ENCODE measurements at places on chromosomes 3 and 15.

GRCh38 chr15:40871749-40872617 lies 2.1 kb downstream of the RHOV start:
- DNase-seq, result no peak

- no peak for DNase-seq
Measured at GRCh38 chr15:43241100-43241499, 20.3 kb upstream of the EPB42 start.

DNA sequence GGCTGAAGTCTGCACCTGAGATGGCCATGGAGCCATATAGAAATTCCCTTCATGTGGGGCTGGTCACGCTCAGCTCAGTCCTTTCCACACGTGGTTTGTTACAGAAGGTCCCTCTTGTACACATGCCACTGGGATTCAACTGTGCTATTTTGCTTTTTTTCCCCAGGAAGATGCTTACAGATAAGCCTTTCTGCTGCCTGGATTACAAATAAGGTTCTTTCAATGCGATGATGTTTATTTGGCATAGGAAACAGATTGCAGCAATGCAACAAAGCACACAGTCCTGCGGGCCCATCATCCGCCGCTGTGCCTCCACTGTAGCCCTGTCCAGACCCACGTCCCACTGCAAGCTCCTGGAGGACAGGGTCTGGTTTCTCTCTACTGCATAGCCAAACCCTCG lies 124.8 kb downstream of the XXYLT1 start:
- no peak for DNase-seq

DNA sequence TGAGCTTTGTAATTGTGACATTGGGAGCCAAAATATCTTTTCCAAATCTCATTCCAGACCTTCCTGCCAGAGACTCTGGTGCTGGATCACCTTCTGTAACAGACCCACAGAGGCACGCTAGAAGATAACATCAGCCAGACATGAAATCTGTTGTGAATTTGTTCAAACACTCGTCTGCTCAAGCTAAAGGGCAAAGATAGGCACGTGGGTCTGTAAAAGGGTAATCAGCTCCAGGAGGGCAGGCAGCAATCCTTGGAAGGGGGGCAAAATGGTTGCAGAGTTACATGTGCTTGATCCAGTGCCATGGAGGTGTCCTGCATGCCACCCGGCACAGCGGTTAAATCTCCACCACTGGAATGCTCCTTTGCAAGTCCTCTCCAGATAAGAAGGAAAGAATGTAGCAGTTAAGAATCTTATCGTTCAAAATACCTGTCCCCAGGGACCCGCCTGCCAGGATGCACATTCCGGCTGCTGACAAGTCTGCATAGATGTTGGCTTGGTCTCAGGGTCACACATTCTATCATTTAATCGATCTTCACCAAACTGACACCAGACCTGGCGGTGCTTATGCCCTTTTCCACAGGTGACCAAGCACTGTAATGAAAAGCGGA lies 74.8 kb downstream of the ADAMTS9 start:
- no peak for DNase-seq

- no peak for DNase-seq
Measured at GRCh38 chr3:107990433-107990832, 100.4 kb downstream of the CD47 start.

- DNase-seq, result no peak
Measured at GRCh38 chr15:58608711-58609110, 140.8 kb downstream of the ADAM10 start.

DNA sequence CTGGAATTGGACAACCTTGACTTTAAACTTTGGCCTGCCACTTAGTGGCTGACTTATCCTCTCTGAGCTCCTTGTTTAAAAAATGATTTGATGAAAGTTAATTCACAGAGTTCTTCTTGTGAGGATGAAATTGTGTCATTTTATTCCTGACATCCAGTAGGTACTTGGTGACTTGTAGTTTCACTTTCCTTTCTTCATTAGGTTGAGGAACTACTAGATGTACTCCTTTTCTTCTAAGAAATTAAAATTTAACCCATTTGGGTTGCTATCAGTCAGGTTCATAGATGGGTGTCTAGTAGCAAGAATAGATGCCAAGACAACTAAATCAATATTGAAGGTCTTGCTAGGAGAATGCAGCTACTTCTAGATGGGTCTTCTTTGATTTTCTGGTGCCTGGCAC lies 5.2 kb downstream of the NR1D2 start:
- DNase-seq, result no peak

DNA sequence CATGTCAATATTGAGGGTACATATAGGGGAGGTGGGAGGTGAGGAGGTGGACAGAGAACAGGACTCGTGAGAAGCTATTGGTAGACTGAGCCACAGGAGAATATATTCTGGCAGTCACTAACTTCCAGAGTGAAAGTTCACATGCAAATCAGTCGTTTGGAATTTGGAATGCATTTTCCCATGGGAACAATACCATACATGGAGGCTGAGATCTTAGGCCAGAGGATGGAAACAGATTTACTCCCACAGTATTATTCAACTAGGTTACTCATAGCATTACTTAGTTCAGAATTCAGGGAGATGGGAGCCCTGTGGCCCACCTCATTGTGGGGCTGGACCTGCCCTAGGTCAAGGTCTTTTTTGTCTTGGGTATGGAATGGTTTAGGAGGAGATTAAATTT lies 36.4 kb upstream of the ABHD2 start:
- no peak for DNase-seq

GRCh38 chr15:69543681-69544364 lies 91.2 kb downstream of the RPLP1 start:
- DNase-seq, result no peak

DNA sequence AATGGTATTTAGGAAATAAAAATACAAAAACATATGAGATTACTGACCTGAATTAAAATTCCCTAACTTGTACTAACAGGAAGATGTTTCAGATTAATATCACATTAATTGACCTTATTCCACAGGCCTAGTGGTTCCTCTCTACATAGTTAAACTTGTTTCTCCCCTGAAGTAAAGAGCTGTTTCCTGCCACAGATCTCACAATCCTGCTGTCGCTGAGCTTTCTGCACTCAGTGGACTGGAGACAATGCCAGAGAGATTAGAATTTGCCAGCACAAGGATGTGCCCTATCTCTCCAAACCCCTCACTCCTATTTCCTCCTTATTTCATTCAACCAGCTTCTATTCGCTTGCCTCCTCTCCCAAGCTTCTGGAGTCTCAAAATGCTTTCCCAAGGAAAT lies 130.6 kb downstream of the CTNNB1 start:
- DNase-seq, result no peak

DNA sequence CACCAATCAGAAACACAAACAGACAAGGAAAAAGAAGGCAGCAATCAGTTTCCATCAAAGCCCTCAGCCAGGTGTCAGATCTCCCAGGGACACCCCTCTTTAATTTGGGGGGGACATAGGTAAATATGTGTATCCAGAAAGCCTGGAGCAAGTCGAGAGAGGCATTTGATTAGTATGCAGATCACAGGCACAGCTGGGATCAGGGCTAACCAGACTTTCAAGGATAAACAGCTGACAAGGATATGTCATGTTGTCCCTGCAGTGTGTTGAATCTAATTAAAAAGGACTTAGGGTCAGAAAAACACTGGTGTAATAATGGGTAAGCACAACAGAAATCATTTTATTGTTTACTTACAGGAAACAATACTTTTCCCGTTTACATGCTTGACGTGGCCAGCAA lies 30.2 kb downstream of the NSMCE3 start:
- DNase-seq, result no peak

DNA sequence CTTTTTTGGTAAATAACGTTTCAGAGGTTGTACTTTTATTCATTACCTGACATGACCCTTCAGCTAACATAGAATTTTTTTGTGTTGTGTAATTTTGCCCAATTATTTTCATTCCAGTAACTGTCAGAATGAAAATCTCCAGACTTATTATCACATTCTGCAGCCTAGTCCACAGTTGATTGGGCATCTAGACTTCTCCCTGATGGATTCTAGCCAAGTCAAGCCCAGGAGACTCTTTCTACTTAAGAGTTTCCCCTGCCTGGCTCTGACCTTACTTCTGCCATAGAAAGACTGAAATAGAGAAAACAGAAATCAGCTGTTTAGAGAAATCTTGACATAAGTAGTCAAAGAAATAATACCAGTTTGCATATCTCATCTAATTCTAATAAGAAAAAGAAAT lies 82.9 kb upstream of the CDAN1 start:
- no peak for DNase-seq

DNA sequence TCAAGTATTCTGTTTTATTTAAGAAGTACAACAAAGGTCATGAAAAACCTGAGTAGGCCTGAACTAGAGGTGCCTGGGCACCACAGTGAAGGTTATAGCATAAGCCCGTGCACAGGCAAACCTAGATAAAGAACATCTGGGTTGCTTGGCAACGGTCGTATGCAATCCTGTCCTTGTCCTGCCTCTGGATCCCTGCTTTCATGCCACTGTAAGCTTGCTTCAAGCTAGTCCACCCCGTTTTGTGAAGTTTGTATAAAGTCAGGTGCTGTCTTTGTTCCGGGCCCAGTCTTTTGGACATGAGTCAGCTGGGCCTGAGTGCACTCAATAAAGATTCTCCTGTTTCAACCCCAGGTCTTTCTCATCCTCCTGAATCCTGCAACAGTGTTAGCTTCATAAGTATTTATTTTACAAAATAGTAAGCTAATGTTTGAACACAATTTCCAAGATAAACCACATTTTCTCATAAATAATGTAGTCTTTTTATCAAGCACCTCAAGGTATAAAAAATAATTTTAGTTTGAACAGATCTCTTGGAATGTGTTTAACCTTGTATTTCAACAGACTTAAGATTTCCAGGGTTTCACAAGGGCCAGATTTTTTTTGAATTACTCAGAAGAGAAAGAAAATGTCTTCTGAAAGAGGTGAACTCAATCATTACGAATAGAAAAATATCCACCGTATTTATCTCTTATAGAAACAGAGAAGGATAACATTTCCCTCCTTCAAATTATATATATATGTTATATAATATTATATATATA lies 14.3 kb upstream of the SLC9C1 start:
- DNase-seq, result no peak

DNA sequence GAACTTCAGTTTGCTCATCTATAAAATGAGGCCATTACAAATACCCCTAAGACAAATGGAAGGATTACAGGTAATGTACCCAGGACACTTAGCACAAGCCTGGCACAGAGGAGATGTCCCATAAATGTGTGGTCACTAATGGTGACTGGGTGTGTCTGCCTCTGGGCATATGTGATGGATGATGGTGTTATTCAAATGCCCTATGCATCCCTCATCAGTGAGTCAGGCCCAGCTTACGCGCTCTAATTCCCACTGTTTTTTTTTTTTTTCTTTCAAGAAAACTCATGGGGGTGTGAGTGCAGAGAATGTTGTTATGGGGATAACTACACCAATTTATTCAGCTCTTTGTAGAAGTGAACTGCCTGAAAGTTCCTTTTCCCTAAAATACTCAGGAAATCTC lies 23.6 kb upstream of the KIF23 start:
- no peak for DNase-seq

DNA sequence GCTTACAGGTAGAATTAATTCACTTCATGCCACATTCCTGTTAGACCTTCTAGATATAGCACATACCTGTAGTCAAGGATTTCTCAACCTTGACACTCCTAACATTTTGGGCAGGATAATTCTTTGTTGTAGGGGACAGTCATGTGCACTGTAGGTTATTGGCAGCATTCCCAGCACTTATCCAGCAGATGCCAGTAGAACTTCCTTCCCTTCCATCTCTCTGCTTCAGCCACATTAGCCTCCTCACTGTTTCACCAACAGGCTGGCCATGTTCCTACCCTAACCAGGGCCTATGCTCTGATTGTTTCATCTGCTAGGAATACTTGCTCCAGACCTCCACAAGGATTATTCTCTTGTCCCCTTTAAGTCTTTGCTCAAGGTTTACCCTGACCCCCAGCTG lies 68.0 kb upstream of the STAC start:
- no peak for DNase-seq

DNA sequence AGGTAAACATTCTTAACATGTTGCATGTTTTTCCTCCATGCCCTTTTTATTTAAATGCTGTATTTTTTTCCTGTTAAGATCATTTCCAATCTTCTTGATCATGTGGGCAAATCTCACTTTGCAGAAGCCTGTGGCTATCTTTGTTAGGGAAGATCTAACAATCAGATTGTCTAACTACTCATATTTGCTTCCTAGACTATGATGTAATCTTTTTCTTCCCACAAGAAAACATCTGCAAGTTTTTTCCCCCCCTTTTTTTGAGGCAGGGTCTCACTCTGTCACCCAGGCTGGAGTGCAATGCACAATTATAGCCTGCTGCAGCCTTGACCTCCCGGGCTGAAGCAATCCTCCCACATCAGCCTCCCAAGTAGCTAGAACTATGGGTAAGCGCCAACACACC lies 15.0 kb upstream of the LMOD3 start:
- DNase-seq, result no peak

DNA sequence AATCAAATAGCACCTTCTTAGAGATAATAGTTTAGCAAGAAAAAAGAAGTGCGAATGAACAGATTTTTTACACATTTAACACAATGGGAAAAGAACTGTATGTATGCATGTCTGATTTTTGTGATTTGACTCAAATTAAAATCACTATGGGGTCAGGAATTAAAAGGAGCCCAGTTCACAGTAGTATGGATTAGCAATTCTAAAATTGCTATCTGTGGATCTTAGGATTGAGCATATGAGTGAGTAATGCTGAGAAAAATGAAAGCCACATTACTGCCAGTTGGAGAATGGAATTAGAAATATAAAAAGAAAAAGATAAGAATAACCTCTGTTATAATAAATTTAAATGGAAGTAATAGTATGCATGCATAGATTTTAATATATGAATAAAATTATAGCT lies 386.8 kb upstream of the PLSCR5 start:
- no peak for DNase-seq

- no peak for DNase-seq
Measured at GRCh38 chr3:79253704-79254103, 514.1 kb downstream of the ROBO1 start.

DNA sequence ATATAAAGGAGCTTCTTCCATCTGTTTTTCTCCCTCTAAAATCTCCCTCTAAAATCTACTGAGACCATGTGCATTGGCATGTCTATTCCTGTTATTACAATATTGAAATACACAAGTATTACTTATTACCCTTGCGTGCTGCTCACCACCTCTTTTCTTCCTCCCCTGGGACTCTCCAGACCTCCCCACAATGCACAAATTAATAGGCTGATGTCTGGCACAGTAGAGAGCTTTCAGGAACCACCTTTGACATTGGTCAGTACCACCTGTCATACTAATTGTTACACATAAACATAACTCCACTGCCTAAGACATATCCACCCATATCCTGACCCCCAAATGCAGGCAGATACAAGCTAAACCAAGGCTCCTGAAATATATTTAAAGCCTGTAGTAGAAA lies 722.6 kb downstream of the FHIT start:
- no peak for DNase-seq

DNA sequence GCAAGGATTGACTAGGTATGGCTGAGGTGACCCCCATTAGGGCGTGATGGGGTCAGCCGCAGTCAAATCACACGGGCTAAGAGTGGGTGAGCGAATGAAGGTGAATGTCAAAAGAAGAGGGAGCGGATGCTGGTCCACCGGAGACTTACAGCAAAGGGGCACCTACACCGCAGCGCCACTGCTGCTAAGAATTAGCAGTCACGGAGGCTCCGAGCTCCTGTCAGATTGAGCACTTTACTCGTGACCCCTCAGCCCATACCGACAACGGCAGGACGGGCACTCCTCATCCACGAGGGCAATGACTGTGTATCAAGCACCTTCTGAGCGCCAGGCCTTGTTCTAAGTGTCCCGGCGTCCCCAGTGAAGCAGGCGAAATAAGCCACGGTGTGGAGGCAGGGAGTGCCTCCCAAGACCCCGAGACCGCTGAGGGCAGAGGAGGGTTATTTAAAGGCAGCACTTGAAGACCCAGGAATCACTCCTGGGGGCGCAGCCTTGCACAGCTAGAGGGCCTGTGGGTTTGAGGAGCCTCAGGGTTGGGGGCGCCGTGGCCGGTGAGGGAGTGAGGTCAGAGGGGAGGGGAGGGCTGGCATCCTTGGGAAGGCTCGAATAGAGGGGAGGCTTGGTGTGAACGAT lies 61.6 kb upstream of the GATA2 start:
- no peak for DNase-seq

Measured in cortex of kidney (tissue), 1 donor.